Prostate gland (tissue), 2 donors: ENCODE measurements at places on chromosomes 1 and 21.

GRCh38 chr1:237050185-237050584 lies 8.2 kb downstream of the RYR2 start:
- DNase-seq: no peak

GRCh38 chr1:63874278-63874880 lies 100.6 kb downstream of the ROR1 start:
- DNase-seq: no peak

DNA sequence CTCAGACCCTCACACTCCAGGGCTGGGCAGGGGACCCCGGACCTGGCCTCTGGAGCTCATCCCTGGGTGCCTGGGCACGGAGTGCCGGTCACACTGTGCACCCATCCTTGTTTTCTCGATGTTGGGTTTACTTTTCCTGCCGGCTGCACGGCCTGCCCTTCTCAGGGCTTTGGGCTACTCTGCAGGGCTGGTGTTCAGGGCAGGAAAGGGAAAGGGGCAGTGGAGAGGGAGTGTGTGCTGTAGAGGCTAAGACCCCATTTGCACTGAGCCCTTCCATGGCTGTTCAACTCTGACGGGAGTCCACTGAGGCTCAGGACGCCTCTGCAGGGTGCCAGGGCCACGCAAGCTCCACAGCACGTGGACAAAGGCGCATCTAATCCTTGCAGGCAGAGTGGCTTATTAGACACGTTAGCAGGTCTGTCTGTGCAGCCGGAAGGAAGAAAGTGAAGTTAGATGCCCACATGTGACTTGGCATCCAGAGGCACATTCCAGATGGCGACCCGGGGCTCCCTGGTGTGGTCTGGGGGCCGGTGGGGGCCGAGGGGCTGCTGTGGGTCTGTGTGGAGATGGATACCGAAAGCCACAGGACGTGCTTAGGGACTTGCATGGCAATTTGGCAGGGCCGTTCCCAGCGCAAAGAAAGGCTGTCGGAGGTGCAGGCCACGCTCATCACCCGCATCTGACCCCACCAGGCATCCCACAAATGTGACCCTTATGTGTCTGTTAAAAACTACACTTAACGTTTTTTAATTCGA lies 33.6 kb downstream of the COL18A1 start:
- no peak for DNase-seq

DNA sequence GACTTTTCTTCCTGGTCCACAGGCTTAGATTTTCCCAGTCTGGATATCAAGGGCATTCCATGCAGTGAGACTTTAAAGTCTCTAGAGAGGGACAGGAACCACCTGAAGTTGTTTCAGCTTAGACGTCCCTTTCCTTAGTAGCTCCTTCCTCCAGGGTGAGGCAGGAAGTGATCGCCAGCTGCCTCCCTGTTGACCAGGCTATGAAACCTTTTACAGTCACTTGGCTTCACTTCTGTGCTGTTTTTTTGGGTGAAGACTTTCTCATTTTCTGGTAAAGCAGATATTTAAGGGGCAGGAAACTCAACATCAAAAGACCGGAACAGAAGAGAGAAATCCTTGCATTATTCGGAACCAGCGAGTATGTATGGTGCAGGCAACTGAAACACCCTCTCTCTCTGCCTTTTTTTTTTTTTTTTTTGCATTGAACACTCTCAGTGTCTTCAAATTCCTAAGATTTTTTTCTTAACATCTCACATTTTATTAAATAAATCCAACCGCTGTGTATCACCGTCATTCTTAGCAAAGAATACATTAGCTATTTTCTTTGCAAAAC lies 234.6 kb upstream of the IRF2BP2 start:
- DNase-seq: no peak

DNA sequence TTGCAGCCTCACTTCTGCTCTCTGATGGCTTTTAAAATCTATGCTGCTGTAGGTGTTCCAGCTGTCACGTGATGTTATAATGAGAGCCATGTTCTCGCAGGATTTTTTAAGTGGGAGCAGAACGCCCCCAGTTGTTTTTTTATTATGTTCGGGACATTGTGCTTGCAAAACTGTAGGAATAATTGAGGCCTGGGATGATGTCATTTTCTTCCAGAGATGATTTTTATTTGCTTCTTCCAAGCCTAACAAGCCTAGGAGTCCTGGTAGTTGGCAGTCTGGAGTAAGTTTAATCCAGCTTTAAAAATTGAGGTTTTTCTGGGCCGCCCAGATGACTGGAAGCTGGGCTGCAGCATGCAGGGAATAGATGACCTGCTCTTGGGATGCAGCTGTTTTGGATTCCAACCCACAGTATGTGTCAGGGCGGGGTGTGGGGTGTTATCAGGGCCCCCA lies 34.6 kb upstream of the CHIT1 start:
- no peak for DNase-seq

DNA sequence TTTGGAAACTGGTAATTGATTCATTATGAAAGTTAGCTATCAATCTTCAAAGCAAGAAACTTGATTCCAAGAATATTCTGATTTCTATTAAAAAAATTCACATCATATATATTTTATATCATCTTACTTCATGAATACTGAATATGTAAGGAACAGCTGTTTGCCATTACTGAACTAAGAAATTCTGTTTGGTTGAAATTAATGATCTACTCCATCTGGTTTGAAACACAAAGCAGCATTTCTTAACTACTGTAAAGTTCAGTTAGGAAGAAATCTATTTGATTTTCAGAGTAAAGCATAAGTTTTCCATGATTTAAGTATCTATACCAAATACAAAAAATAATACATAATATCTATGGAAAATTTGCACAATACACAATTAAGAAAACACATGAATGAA lies 66.0 kb upstream of the SCYL3 start:
- no peak for DNase-seq

- DNase-seq: peak; percentile 66
Measured at GRCh38 chr1:161074676-161075368, 5.1 kb upstream of the ARHGAP30 start.

- no peak for DNase-seq
Measured at GRCh38 chr1:209249785-209250440, 333.6 kb upstream of the CAMK1G start.

DNA sequence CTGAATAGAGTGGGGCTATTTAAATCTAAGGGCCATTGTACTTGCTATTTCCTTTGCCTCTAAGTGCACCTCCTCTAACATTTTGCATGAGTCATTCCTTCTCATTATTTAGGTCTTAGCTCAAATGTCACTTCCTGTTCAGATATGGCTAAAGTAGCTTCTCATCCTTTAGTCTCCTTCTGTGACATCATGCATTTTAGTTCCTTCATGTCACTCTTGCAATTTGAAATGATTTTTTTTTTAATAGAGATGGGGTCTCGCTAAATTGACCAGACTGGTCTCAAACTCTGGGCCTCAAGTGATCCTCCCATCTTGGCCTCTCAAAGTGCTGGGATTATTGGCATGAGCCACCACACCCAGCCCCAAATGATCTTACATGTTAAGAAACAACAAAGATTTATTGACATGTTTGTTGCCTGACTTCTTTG lies 6.6 kb downstream of the TBX19 start:
- DNase-seq: no peak

DNA sequence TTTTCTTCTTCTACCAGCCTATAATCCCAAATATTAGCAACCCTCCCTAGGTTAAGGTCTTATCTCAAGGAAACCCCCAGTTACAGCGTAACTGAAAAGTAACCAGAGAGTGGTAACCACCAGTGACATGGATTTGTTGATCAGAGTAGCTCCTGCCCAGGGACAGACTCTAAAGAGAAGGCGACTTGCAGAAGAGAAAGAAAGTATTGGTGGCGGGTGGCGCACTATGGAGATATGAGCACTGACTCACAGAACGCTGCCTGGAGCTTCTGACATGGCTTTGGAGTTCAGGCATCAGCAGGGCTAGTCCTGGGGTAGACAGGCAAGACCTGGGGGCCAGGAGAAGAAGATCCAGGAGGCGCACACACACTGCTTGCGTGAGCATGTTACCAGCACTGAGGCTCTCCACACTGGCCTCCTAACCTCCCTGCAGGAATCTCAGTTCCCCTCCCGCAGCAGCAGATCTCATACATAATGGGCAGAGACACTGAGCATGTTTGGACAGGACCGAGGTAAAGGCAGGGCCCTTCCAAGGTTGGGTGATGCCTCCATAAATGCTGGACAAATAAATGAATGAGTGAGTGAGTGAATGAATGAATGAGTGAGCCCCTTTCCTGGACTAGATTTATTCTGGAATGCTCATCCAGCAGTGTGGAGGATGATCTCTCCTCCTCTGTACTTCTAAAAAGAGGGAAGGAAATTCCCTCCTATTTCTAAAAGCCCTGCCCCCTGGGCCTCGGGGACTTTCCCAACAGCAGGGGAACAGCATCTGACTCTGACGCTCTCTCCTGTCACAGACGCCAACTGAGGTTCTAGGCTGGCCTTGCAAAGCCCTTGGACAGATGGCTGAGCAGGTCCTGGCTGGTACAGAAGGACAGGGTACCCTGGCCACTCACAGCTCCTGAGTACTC lies 175.5 kb downstream of the CLIC6 start:
- no peak for DNase-seq

GRCh38 chr1:206512851-206513180 lies 5.5 kb downstream of the RASSF5 start:
- DNase-seq: no peak

GRCh38 chr1:41462680-41463004 lies 21.8 kb downstream of the EDN2 start:
- no peak for DNase-seq

- DNase-seq: no peak
Measured at GRCh38 chr1:220529521-220530020, 1.6 kb downstream of the MARK1 start.

DNA sequence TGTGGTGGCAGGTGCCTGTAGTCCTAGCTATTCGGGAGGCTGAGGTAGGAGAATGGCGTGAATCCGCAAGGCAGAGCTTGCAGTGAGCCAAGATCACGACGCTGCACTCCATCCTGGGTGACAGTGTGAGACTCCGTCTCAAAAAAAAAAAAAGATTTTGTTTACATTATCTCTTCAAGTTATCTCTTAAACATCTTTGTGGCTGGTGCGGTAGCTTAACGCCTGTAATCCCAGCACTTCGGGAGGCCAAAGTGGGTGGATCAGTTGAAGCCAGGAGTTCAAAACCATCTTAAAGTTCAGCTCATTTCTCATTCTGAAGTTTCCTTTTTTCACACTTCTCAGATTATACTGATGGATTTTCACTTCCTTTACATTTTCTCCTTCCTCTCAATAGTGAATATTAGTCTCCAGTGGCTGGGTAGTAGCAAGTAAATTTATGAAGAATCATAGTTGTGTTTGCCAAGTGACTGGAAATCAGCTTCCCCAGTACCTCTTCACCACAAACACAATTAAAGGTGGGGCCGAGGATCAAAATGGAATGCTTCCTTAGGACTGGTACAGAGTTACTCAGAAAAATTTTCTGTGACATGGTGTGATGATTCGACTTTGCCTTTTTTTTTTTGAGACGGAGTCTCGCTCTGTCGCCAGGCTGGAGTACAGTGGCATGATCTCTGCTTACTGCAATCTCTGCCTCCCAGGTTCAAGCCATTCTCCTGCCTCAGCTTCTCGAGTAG lies 13.8 kb downstream of the PIP5K1A start:
- DNase-seq: no peak

GRCh38 chr21:22679207-22679606 lies 1681.0 kb downstream of the NCAM2 start:
- DNase-seq: no peak

DNA sequence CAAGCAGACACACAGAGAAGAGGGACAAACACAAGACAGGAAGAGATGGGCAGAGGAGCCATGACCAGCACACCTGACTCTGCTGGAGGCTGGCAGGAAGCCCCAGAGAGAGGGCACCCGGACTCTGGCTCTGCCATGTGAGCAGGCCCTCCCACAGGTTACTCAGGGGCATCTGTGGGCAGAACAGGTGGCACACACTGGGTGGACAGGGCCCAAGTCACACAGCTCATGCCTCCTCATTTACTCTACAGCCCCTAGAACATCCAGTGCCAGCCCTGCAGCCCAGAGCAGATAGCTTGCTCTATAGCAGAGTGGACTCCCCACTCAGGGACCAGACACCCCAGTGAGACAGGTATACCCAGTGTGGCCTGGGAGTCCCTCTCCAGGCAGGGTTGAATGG lies 28.7 kb downstream of the PACC1 start:
- DNase-seq: no peak

DNA sequence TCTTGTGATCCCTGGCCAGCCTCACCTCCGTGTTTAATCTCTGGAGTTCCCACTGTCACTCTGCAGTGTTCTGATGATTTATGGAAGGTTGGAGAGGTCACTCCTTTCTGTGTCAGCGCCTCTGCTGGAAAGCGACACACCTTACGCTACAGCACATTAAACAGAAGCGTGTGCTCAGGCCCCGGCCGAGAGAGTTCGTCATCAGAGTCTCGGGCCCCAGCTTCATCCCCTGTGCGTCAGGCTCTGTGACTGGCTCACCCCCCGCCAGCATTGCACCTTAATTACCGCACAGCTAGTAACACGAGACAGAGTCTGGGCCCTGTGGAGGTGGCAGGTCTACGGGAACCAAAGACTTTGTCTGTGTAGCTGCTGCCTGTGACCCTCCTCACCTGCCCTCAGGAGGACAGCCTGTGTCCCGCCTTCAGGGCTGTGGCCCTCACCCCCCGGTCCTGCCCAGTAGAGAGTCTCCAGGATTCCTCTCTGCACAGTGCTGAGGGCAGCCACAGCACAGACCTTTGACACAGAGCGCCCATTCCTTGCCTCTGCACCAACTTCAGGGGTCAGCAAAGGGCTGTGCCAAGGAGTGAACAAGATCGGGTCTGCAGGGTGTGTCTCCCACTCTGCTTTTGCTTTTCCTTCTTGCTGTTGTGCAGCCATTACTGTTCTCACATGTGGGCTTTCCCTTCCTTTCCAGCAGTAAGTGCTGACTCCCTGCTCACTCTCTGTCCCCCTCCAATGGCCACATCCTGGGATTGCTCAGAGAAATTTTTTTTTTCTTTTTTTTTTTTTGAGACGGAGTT lies 157.6 kb downstream of the PGBD5 start:
- DNase-seq: peak; percentile 17

- no peak for DNase-seq
Measured at GRCh38 chr1:240234485-240235210, 143.0 kb downstream of the FMN2 start.

GRCh38 chr1:87706779-87707228 lies 378.1 kb downstream of the LMO4 start:
- DNase-seq: no peak

DNA sequence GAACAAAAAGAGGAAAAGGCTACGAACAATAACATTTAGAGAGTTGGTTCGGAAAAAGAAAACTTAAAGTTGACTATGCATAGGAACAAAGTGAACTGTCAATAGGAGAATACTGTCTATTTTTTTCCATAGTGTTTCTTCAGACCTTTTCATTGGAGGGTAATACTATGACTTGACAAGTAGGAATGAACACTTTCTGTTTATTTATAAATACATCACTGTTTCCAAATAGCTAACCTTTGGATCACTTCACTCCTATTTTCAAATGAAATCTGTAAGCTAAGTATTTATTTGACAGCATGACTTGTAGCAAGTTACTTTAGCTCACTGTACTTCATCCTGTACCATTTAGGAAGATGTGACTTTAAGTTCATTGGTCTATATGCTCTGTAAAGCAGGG lies 221.3 kb downstream of the COL24A1 start:
- DNase-seq: no peak

- DNase-seq: no peak
Measured at GRCh38 chr1:182149411-182149965, 88.0 kb upstream of the ZNF648 start.

- no peak for DNase-seq
Measured at GRCh38 chr1:46030876-46031660, 101.4 kb downstream of the PIK3R3 start.
